ENCODE measurements at places on chromosomes 6 and 20.

DNA sequence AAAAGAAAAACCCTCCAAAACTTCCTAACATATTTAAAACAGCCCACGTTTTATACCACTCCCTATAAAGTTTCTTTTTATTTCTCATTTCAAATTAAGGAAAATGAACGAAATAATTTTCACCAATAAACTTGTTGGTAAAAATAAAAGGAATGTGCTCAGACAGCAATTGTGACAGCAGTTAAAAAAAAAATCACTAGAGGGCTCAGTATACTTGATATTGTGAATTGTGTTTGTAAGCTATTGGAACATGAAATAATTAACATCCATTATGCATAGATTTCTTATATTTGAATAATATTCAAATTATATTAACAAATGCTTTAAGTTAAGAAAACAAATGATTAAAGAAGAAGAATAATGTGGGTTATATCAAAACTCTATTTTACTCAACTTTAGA is 105.5 kb downstream of the ASCC3 start:
- no peak for DNase-seq

- DNase-seq = no peak
These were observed 29.0 kb downstream of the NEDD9 start for GRCh38 chr6:11203306-11204004.

- no peak for DNase-seq
These were observed 64.5 kb downstream of the OR2B2 start for GRCh38 chr6:27847706-27848105.

DNA sequence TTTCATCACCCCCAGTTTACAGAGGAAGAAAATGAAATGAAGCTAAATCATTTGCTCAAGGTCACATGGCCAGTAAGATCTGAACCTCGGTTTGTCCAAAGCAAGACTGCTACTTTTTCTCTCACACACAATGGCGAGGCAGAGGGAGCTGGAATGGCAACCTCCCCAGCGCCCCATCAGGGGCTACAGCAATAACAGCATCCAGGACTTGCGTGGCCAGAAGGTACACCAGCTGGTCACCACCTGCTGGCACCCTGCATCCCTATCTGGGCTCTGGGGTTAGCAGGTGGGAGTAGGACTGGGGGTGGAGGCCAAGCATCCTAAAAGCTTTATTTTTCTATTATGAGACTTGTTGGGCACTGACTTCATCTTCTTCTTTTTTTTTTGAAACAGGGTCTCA is 41.3 kb downstream of the TTI1 start:
- DNase-seq = no peak

GRCh38 chr6:148427333-148427732 is 84.7 kb downstream of the SASH1 start:
- no peak for DNase-seq

DNA sequence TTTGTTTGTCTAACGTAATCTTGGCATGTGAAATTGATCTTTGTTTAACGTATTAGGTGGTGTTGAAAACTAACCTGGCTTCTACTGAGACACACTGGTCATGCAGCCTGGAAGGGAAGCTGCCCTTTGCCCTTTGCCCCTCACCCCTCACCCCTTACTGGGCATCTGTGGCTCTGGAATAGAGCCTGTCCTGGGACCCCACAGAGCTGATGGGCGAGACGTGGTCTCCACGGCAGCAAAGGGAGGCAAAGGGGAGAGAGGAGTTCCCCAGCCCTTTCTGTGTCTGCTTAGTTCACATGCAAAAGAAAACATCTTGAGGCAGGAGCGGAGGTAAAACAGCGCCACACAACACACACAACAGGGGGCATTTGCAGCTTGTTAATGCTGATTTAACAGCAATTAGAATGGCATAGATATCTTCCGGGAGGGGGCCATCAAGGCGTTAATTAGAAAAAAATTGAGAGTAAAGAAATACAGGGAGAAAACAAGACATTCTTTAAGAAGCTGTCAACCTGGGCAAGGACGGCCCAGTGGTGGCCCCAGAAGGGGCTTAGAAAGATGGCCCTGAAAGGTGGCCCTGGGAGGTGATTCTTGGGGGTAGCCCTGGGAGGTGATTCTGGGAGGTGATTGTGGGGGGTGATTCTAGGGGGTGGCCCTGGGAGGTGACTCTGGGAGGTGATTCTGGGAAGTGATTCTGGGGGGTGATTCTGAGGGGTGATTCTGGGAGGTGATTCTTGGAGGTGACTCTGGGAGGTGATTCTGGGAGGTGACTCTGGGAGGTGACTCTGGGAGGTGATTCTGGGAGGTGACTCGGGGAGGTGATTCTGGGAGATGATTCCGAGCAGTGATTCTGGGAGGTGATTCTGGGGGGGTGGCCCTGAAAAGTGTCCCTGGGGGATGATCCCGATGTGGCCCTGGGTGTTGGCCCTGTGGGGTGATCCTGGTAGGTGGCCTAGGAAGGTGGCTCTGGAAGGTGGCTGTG is 44.5 kb upstream of the DACT2 start:
- DNase-seq = no peak

DNA sequence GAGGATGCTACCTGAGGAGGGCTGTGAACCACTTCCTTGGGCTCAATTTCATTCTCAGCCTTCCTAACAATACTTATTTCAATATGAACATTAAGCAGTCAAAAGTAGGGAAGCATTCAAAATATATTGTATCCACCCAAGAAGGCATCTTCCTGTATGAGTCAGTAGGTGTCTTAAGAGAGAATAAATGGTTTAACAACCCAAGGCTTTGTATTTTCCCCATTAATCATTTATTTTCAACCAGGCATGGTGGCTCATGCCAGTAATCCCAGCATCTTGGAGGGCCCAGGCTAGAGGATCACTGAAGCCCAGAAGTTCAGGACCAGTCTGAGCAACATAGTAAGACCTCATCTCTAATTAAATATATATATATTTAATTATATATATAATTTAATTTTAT is 74.5 kb upstream of the MARCKS start:
- peak; percentile 22 for DNase-seq

DNA sequence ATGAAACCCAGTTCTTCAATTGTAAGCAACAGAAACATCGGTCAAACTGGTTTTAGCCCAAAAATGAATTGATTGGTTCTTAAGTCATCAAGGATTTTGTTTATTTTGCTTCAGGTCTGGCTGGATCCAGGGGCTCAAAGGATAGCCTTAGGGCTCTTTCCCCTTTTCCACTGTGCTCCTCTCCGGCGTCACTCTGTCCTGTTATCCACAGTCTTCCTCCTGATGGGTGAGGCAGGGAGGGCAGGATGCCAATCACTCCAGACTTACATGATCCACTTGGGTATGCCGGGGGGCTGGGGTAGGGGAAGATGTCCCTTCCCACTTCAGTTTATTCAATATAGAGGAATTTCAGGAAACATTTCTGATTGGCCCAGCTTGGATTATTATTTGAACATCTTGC is 40.0 kb downstream of the PLAGL2 start:
- no peak for DNase-seq

- no peak for DNase-seq
These were observed 68.9 kb downstream of the MTHFD1L start for GRCh38 chr6:150934380-150934779.

GRCh38 chr6:4091941-4092340 is 13.0 kb upstream of the FAM217A start:
- no peak for DNase-seq

GRCh38 chr6:162267126-162267525 is 460.4 kb downstream of the PRKN start:
- DNase-seq = no peak

- DNase-seq = no peak
These were observed 766.4 kb upstream of the CITED2 start for GRCh38 chr6:140140891-140141290.

GRCh38 chr6:14630016-14630415 is 512.4 kb downstream of the CD83 start:
- no peak for DNase-seq

DNA sequence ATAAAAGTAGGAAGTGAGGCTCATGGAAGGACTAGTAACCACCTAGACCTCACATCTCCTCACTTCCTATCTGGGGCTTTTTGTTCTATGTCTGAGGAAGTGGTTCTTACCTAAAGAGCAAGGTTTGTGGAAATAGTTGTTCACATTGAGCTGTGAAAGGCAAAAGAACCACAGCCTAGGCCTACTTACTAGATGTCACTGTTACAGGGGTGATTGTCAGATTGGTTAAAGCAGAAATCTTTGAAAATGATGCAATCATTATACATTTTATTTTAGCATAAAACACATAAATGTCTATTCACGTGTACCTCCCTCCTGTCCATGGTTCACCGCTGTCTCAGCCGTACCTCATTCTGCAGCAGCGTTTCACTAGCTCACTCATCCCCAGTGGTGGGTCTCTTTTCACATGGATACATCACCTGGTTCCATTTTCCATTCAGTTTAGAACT is 268.8 kb downstream of the TMEM242 start:
- peak; percentile 25 for DNase-seq

GRCh38 chr20:17518339-17519052 is 12.7 kb downstream of the BFSP1 start:
- DNase-seq = peak; percentile 83

DNA sequence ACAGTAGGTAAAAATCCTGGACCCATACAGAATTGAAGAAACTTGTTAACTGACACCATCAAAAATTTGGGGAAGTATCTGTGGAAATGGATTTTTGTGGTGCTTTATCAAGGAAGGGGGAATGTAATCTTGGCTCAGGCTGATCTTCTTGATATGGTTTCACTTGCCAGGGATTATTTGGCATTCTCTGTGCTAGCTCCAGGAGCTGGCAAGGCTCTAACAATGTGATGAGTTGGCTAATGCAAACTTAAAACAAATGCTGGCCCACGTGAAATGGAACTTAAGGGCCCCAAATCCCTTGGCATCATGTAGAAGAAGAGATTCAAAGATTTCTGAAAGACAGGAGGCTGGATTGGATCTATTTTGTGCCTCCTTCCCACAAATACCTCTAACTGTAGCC is 13.1 kb downstream of the KCNS1 start:
- DNase-seq = no peak

DNA sequence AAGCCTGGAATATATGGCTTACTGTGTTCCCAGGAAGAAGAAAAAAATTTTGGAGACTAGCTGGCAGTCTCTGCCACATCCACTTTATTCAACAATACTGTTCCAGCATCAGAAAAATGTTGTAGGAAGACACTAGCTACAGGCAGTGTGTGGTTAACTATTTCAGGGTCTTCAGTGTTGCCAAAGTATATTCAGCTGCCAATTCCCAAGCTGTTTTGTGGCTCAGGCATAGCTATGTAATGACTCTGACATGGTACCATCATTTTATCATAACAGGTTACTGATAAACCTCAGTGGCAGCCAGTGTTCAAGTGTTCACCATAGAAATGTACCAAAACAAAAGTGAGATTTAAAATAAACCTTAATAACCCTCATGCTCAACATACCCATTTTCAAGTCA is 503.1 kb downstream of the ADGRB3 start:
- DNase-seq = no peak

DNA sequence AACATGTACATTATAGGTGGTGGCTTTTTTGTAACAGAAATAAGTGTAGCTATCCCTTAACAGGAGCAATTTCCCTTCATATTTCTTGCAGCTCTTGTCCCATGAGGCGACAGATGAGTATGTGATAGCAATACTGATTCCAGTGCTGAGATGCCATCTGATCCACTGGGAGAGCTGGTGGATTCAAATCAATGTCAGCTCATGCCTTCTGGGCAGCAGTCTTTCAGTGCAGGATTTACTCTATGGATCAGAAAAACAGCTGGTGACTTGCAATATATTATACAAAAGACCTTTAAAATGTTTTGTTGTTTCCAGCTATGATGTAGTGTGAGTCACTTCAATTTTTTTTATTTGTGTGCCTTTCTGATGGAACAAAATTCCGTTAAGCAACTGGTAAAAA is 259.9 kb upstream of the SASH1 start:
- no peak for DNase-seq

- peak; percentile 88 for DNase-seq
These were observed 4.5 kb downstream of the CCDC170 start for GRCh38 chr6:151498327-151498726.

DNA sequence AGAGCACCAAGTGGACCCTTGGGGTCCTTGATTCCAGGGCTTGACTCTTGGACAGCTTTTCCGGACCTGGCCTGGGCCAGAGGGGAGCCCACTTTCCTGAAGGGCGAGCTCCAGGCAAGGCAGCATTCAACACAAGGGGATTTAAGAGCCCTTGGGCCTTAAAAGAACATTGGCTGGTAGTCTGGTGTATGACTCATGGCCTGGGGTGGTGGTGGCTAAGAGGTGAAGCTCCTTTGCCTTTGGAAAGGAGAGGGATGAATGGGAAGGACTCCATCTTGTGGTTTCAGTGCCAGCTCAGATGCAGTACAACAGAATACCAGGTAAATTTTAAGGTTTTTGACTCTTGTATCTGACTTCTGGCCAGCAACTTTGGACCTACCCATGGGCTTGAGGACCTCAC is 760.7 kb downstream of the GRIK2 start:
- no peak for DNase-seq

DNA sequence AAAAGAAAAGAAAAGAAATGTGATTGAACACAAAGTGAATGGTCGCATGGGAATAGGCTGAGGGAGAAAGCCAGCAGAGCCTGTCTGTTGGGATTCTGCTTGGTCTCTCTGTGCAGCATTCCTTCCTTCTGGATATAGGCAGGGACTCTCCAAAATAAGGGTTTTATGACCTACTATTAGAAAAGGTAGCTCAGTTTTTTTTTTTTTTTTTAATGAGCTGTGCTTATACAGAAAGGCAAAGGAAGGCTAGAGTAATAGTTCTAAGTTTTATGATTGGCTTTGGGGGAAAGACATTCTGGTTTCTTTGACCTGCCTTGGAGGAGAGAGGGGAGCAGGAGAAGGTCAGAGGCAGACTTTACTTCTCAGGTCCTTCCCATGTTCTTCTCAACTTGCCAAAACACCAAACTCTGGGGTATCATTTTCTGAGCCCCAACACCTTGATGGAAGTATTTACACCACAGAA is 18.8 kb upstream of the IER3 start:
- no peak for DNase-seq

- DNase-seq = no peak
These were observed 50.0 kb downstream of the SRC start for GRCh38 chr20:37395921-37396415.

GRCh38 chr6:33933101-33933500 is 129.3 kb upstream of the MLN start:
- DNase-seq = no peak

DNA sequence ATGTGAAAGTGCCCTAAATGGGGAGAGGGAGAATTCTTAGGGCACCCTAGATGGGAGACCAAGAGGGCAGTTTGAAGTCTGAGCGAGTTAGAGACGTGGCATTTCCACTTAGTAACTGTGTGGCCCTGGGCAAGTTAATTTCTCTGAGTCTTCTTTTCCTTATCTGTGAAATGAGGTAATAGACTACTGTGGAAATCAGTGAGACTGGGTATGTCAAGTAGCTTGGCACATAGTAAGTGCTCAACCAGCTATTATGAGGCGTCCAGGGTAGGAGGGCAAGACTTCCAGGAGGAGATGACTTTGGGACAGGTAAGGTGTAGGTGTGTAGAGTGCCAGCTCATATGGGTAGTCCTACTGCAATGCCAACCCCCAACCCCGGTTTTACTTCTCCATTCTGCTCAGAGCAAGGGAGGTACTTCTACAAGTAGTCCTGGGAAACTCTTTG is 770 bp downstream of the KIF3B start:
- peak; percentile 30 for DNase-seq

GRCh38 chr20:6674831-6675230 is 92.7 kb upstream of the BMP2 start:
- no peak for DNase-seq

- DNase-seq = peak; percentile 66
These were observed 41.7 kb downstream of the ARFGEF2 start for GRCh38 chr20:48962976-48963771.

Measured in inflammatory macrophage treated with lipopolysaccharide for 4 hours (primary cell).